B cell (primary cell): ENCODE measurements at places on chromosomes 3 and 15. TPM values are rescaled to one million over a fixed set of nuclear protein-coding genes. Genes with fewer than 3 reads are reported as not detected.

GRCh38 chr3:23421811-23422516 is 218.8 kb downstream of the UBE2E2 start:
- DNase-seq = no peak

- DNase-seq = no peak
Measured at GRCh38 chr15:98612490-98613110, 35.7 kb upstream of the IGF1R start.

DNA sequence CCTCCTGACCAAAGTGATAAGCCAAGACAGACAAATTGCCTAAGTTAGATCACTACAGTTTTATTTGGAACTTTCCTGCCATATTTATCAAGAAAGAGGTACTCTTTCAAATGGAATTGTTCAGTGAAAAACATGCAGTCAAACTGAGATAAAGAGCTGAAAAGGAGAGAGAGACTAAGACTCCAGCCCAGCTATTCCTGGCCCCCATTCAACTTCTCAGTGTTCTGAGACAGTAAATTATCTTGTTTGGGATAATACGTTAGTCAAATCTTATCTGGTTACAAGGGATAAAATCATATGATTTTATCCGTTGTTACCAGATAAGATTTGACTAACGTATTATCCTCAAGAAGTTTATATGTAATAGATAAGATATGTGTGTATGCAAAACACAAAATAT is 67.6 kb upstream of the CMC1 start:
- DNase-seq = no peak

DNA sequence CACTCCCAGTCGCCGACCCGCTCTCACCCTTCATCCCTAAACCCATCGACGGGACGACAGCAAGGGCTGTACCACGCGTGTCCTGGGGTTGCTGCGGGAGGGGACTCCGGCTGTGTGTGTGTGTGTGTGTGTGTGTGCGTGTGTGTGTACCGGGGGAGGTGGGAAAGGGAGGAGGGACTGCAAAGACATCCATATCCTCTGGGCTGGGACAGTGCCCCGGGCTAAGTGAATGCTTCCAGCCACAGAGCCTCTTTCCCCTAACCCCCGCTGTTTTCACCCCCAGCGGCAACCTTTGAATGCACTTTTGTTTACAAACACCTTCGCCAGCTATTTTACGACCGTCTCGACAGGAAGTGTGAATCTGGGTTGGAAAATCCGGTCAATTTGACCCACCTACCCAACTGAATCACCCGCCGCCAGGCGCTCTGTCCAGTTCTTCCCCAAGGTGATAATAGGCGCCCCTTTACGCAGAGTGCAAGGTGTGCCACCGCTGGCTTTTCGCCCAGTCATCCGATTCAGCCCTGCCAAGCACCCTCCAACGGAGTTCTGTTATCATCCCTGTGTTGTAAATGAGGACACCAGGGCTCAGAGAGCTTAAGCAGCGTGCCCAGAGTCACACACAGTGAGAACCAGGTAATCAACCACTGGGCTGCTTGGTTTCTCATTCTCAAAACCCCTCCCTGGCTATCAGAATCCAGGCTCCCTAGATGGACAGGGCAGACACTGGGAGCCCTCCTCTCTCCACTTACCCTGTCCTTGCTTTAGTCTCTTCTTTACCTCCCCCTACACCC is 739 bp upstream of the AMOTL2 start:
- no peak for DNase-seq

DNA sequence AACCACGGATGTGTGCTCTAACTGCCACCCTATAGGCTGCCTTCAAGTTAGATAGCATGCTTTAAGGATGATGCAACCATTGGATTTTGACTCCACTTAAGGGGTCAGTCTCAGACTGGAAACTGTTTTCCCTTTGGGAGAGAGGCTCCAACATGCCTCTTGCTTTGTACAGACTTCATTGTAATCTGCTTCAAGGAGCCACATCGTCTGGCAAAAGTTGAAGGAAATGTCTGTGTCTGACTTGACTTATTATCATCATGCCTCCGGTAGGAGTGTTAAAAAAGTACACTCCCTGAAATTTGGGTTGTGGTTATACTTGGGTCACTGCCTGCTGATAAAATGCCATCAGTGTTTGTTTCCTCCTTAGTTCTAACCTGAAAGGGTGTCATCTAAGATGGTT is 245.4 kb upstream of the CDIN1 start:
- no peak for DNase-seq

DNA sequence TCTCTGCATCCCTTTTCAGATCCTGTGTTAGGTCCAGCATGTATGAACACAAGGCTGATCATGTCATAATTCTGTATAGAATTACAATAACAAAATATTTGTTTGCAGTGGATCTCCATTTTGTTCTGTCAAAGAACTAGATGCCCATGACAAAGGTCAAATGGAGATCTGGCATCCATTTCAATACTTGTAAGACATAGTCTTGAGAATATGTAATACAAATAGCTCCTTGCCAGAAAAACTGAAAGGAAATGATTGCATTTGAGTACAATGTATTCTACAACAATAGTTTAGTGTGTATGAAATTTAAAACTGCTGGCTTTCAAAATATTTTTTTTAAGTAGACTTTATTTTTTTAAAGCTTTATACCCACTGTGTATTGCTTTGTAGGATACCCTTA is 101.1 kb downstream of the CMSS1 start:
- no peak for DNase-seq

- no peak for DNase-seq
Measured at GRCh38 chr3:71972031-71972430, 187.1 kb upstream of the PROK2 start.

GRCh38 chr3:79767194-79767904 is 449 bp downstream of the ROBO1 start:
- no peak for DNase-seq

- no peak for DNase-seq
Measured at GRCh38 chr3:71893702-71894479, 108.9 kb upstream of the PROK2 start.

GRCh38 chr15:69668963-69669362 is 216.3 kb downstream of the RPLP1 start:
- peak; percentile 52 for DNase-seq

DNA sequence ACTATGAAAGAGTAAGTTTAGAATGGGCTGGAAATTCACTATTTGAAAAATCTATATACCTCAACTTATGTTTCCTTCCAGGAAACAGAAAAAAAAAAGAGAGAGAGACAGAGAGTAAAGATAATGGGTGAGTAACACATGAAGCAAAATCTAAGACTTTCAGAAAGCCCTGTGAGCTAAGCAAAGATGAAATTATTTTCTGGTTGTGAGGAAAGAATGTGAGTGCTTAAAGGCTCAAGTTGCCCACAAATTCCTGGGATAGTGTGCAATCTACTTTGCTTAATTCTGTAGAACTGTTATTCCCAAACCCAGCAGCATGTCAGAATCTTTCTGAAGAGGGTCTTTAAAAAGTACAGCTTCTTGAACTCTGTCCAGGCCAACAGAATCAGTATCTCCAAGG is 337.7 kb upstream of the AGTR1 start:
- DNase-seq = no peak

- no peak for DNase-seq
Measured at GRCh38 chr3:27943106-27943505, 221.0 kb upstream of the EOMES start.

DNA sequence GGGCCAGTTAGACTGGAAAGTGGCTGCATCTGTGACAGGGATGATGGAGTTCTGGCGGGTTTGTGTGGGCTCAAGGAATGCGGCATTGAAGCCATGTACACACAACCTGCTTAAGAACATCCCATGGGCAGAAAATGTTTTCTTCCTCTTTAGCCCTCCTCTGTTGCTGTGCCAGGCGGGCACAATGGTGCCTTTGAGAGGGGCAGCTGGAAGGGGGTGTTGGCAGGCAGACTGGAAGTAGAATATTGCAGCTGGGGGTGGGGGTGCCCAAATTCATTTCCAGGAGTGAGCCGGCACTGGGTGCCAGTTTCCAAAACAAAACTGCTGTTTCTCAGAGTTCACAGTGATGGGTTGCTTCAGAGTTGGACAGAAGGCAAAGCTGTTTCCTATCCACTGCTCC is 91.8 kb upstream of the ETV5 start:
- no peak for DNase-seq

- DNase-seq = no peak
Measured at GRCh38 chr15:51129535-51130188, 35.0 kb upstream of the TNFAIP8L3 start.

The CEMIP gene
- 0.24 and 0.32 TPM in 2 replicates for total RNA-seq

The RARRES1 gene
- total RNA-seq = not detected in 2 replicates
